Peyer's patch (tissue), 4 donors: ENCODE measurements at places on chromosomes 13 and 19.

DNA sequence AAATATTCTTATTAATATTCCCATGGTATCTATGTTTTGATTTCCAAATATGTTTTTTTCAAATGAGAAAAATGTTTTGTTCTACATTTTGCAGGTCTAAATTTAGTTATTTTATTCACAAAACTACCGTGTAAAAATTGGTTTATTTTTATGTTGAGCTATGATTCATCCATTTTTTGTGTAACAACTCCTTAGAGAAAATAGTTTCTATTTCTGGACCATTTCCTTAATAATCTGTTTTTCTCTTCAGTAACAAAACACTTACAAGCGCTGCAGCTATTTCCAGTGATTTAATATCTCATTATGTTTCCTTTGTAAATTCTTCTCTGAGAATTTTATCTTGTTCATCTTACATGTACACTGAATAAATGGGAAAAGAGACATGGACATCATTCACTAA is 550.7 kb upstream of the SLITRK5 start:
- DNase-seq = no peak

DNA sequence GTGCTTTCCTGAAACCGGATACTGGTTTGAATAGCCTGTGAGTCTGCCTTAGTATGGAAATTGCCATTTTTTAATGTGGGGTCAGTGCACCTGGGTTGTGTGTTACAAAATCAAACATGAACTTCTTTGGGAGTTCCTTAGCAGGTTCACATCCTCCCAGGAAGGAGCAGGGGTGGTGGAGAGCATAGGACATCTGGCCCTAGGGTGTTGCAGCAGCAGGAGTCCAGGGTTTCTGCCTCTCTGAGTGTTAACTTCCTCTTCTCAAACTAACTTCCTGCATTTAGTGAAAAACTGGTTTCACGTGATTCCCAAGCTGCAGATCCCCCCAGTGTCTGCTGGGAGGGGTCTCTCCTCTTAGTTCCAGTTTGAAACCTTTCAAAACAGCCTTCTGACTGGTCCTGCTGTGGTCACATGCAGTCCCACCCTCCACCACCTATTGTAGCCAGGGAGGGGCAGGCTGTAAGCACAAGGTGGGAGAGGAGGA is 7.2 kb downstream of the RNASEH2B start:
- DNase-seq = peak; percentile 57

DNA sequence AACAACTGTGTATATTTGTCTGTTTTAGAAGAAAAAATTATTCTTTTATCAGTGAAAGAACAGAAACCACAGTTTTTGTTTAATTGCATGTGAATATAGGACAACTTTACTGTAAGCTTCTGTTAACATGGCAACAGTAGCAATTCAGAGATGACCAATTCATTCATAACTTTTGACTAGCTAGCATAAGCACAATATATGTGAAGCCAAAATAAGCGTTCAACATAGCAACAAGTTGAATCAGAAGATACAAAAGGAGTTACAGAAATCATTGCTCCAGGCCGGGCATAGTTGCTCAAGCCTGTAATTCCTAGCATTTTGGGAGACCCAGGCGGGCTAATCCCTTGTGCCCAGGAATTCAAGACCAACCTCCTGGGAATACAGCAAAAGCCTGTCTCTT is 197.1 kb upstream of the GPC6 start:
- DNase-seq = no peak

DNA sequence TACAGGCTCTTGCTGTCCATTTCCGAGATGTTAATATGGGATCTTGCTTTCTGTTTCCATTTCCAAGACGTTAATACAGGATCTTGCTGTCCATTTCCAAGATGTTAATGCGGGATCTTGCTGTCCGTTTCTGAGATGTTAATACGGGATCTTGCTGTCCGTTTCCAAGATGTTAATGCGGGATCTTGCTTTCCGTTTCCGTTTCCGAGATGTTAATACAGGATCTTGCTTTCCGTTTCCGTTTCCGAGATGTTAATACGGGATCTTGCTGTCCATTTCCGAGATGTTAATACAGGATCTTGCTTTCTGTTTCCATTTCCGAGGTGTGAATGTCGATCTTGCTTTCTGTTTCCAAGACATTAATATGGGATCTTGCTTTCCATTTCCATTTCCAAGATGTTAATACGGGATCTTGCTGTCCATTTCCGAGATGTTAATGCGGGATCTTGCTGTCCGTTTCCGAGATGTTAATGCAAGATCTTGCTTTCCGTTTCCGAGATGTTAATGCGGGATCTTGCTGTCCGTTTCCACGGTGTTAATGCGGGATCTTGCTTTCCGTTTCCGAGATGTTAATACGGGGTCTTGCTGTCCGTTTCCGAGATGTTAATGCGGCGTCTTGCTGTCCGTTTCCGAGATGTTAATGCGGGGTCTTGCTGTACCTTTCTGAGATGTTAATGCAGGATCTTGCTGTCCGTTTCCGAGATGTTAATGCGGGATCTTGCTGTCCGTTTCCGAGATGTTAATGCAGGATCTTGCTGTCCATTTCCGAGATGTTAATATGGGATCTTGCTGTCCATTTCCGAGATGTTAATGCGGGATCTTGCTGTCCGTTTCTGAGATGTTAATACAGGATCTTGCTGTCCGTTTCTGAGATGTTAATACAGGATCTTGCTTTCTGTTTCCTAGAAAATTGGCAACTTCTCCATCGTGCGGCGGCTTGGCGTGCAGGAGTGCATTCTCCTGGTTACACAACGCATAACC is 38.3 kb downstream of the PEX11G start:
- DNase-seq = no peak

- no peak for DNase-seq
These were observed 31.2 kb downstream of the DLEU7 start for GRCh38 chr13:50812242-50812641.

DNA sequence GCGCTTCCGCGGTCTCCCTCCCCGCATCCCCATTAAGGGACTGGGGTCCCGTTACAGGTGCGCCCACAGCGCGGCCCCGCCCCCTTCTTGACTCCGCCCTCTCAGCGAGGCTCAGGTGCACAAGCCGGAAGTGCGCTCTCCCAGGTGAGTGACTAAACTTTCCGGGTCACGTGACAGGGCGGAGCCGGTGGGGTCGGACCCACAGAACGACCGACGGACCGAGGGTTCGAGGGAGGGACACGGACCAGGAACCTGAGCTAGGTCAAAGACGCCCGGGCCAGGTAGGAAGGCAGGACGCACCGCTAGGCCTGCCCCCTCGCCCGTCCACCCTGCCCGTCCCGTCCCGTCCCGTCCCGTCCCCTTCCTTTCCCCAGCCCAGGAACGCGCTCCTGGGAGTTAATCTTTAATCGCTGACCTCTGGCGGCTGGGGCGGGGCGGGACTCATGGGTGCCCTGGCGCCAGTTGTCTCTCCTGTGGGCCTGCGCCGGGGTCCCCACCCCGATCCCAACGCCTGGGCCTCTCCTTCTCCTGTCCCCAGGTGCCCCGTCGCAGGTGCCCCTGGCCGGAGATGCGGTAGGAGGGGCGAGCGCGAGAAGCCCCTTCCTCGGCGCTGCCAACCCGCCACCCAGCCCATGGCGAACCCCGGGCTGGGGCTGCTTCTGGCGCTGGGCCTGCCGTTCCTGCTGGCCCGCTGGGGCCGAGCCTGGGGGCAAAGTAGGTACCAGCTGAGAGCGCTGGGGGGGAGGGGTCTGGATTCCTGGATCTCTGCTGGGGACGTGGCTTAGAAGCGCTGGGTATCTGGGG is at the start of gene CRB3:
CRB3 (plus strand) TSS at position 202 of the 804 bp plus-strand sequence; CDS start at position 633, 431 bp downstream.
- peak; percentile 95 for DNase-seq

GRCh38 chr19:52889931-52890330 is 7.5 kb downstream of the ZNF320 start:
- DNase-seq = no peak

GRCh38 chr13:91123456-91124127 is 223.9 kb upstream of the MIR17HG start:
- no peak for DNase-seq

DNA sequence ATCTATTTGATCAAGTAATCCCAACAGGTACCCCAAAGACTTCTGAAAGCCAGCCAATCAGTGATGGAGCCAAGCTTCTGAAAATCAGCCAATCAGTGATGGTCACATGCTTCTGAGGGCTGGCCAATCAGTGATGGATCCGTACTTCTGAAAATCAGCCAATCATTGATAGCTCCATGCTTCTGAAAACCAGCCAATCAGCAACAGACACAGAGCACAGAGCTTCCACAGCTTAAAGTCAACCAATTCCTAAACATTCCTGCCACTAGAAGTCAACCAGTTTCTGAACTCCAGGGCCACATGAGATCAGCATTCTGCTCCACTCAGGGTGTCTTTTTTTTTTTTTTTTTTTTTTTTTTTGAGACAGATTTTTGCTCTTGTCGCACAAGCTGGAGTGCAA is 8.2 kb upstream of the HSD17B14 start:
- DNase-seq = no peak

DNA sequence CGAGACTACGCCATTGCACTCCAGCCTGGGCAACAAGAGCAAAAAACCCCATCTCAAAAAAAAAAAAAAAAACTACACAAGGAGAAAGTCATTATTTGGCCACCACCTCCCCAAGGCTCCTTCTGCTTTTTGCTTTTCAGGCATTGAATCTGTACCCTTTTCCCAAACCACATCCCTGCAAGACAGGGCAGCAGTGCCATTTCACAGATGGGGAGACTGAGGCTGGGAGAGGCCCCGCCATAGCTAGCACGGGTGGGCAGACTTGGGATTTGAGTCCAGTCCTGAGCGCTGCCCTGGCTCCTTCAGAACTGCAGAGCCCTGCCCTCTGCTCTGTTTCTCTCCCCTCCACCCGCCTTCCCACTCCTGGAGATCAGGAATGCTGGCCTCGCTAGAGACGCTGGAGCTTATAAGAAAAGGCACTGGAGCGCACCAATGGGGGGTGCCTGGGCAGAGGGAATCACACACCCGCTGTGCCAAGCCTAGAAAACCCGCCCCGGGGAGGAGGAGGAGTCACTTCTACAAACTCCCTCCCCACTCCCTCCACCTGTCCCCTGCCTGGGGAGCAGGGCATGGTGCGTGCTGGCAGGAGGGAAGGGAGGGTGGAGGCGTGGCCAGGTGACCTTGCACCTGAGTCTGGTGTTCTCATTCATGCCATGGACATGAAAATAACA is 17.6 kb downstream of the TJP3 start:
- peak; percentile 89 for DNase-seq

DNA sequence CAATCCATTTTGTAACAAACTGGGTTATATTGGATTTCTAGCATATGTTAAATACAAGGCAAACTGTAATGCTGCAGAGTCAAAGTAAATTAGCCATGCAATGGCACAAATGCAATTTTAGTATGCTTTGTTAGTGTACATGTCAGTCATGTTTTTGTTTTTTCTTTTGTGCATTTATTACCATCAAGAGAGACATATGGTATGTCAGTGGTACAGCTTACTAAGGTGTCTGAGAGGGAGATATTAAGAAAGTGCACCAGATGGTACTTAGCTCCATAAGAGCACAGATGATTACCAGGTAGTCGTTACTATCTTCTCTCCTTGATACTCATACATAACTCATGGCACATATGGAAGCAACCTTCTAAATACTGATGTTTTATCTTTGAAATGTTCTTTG is 550.3 kb downstream of the GPC5 start:
- no peak for DNase-seq

DNA sequence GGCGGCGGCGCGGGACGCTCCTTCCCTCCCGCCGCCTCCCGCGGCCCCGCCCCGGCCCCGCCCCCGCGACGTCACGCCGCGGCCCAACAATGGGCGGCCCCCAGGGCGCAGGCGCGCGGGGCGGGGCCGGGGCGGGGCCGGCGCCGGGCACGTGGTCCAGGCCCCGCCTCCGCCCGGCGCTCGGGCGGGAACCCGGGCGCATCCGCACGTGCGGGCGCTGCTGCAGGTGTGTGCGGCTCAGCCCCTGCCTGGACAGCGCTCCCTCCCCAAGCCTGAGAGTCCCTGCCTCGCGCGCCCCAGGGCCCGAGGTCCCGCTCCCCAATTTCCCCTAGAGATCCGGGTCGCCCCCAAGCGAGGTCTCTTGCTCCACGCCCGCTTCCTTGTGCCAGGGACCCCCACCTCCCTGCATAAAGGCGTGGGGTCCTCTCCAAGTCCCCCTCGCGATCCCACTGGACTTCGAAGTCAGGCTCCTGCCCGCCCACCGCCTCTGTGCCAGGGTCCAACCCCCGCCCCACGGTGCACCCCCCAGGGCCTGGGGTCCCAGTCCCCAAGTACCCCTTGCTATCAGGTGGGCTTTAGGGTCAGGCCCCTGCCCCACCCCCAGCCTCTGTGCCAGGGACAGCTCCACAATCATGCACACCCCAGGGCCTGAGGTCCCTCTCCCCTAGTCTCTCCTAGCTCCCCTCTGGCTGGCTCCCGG is at the start of gene MEX3D:
MEX3D (minus strand) TSS at position 6 of the 700 bp plus-strand sequence. CDS start 267 bp downstream, outside the sequence.
- DNase-seq = peak; percentile 85

DNA sequence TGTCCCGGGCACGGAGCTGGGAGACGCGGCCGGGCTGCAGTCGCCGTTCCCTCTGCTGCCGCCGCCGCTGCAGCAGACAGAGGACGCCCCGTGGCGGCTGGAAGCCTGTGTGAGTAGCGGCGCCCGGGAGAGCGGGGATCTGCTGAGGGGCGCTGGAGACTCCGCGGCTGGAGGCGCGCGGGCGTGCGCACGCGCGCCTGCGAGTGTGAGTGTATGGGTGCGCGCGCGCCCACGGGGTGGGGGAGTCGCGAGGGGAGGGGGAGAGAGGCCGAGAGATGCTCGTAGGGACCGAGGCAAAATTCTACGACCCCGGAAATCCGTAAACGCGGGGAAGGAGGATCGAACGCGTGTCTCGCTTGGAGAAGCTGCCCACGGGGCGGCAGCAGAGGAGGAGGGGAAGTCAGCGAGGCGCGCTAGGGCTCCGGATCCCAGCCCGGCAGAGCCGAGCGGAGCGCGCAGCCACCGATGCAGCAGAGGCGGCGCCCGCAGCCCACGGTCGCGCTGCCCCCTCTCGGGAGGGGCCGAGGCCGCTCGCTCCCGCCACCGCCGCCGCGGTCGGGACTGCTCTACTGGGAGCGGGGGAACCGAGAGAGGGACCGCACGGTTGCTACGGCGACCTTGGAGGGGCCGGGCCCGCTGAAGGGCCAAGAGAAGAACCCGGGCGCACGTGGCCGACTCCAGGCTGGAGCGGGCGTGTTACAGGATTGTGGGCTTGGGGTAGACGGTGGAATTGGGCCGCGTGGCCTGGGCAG is at the start of gene ENOX1:
ENOX1 (minus strand) TSS at position 207 of the 752 bp plus-strand sequence.
- DNase-seq = peak; percentile 61

DNA sequence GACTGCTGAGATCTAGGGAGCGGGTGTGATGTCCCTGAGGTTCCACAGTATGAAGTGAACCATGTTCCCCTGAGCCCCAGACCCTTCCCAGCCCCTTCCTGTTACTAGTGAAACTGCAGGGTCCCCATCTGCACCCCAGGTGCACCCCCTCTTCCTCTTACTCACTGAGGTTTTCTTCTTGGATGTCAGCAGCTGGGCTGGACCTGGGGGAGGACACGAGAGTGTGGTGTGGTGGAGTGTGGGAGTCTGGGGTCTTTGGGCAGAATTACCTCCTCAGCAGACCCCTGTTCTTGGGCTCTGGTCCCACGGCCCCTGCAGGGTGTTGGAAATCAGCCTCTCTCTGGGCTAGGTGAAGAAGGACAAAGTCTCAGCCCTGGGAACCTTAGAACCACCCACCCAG is 3.3 kb upstream of the LILRA6 start:
- no peak for DNase-seq
